H1 (cell line): ENCODE measurements at places on chromosomes 4 and X. TPM values are rescaled to one million over a fixed set of nuclear protein-coding genes. Genes with fewer than 3 reads are reported as not detected.

The HELQ gene
- total RNA-seq: 9.0 and 10.2 TPM in 2 replicates

The ENAM gene
- not detected in 2 replicates for total RNA-seq

GRCh38 chrX:134246282-134246681, 9.3 kb downstream of the CCDC160 start:
- no peak for DNase-seq

The ART3 gene
- 0.63 and 2.0 TPM in 2 replicates for total RNA-seq

The CENPVL1 gene
- total RNA-seq: 2.9 and 3.2 TPM in 2 replicates

GRCh38 chr4:2079926-2080325, 20.8 kb downstream of the NAT8L start:
- DNase-seq: no peak

GRCh38 chr4:107991945-107992630, 2.4 kb downstream of the HADH start:
- no peak for DNase-seq

GRCh38 chr4:7906171-7906701, 33.4 kb downstream of the AFAP1 start:
- no peak for DNase-seq

- DNase-seq: no peak
Measured at GRCh38 chr4:112270640-112271421, 14.9 kb downstream of the TIFA start.

The F11 gene
- total RNA-seq: 0.54 and 0.99 TPM in 2 replicates

DNA sequence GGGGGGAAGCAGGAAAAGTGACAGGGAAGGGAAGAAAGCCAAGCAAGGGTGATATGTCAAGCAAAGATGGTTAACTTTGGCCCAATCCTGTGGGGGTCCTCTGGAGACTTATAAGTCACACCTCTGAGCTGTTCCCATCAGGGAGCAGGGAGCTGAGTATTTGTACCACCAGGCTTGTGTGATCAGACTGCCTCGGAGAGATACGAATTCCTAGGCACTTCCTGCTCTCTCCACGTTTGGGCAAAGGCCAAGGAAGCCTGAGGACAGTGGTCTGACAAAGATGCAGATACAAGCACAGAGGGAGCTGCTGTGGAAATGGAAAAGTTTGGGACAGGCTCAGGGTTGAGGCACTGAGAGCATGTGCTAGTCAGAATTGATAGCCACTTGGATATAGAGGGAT, 10.4 kb upstream of the PPP3CA start:
- no peak for DNase-seq

DNA sequence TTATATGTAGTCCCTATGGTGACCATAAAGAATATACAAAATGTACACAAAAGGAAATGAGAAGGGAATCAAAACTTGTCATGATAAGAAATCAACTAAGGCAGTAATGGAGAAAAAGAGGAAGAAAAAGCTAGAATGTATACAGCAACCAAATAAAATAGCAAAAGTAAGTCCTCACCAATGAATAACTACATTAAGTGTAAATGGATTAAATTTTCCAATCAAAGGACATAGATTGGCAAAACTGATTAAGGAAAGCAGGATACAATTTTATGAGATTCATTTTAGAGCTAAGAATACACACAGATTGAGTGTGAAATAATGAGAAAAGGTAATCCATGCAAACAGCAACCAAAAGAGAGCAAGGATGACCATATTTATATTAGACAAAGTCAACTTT, 157.4 kb downstream of the TET2 start:
- no peak for DNase-seq

- DNase-seq: peak; percentile 61
Measured at GRCh38 chrX:155612312-155613224, at the start of gene TMLHE. TSS of gene TMLHE (minus strand) at chrX:155612952. CDS start at chrX:155545276, 67,676 bp downstream.

The CLCN4 gene
- total RNA-seq: 7.5 and 11.2 TPM in 2 replicates

The ZC4H2 gene
- total RNA-seq: 25.4 and 25.9 TPM in 2 replicates

- no peak for DNase-seq
Measured at GRCh38 chr4:62450740-62451139, 1250.6 kb downstream of the ADGRL3 start.

DNA sequence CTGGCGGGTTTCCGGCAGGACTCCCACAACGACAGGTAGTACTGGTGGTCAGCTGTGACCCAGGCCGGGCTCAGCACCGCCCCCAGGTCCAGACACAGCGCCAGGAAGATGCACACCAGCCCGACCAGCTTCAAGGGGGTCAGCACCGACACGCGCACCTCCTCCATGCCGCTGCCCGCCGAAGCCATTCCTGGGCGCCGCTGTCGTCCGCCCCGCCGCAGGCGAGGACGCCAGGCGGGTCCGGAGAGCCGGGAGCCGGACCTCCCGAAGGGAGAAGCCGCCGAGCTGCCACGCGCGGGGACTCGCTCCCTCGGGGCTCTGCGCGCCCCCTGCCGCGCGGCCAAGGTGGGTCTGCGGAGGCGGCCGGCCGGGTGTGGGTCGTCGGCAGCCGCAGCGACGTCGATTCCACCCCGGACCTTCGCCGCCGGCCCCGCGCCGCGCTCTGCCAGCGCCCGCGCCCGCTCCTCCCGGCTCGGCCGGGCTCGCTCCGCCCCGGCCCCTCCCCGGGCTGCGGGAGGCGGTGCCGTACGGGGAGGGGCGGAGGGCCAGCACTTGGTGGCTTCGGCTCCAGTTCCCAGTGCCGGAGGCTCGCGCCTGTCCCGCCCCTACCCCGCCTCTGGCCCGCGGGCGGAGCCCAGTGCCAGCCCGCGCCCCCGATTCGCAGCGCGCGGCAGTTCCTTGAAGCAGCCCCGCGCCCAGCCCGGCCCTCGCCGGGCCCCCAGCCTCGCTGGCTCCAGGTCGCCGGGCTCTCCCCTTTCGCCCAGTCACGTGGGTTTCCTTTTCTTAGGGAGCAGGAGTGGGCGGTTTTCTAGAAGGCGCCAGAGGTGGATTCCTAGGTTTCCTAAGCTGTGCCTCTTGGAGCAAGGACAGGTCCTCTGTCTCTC, at the start of gene TMEM47:
TMEM47 (minus strand) TSS at position 444 of the 884 bp plus-strand sequence; CDS start at position 188, 256 bp downstream.
- peak; percentile 68 for DNase-seq

The CLGN gene
- total RNA-seq: 3.1 and 3.2 TPM in 2 replicates

DNA sequence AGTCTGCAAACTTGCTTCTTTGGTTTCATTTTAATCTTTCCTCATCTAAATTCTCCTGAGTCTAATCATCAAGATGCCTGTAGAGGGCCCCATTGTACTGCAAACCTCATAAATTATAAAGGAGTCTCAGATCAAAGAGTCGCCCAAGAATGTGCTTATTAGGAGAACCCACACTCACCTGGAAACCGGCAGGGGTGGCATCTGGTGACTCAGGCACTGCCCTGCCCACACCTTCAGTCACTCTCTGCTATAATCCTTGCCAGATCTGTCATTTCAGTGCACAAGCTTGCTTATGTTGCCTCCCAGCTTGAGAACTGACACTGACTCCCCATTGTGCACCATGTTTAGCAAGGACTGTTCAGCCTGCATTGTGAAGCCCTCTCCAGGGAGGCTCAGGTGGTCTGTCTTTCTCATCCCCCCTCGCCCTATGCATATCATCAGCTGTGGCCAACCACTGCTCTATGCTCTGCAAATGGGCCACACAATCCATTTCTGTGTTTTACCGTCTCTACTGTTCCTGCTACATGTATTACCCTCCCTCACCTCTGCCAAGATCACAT, 12.4 kb downstream of the EPGN start:
- peak; percentile 64 for DNase-seq

DNA sequence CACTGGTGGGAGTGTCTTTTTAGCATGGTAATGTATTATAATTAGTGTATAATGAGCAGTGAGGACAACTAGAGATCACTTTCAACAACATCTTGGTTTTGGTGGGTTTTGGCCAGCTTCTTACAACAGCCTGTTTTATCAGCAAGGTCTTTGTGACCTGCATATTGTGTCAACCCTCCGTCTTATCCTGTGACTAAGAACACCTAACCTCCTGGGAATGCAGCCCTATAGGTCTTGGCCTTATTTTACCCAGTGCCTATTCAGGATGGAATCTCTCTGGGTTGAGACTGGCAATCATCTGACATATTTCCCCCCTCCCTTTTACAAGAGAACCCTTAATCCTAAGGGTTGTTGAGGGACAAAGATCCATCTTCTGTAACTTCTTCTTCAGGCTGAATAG, 21.9 kb upstream of the ADH4 start:
- no peak for DNase-seq

The NXF2 gene
- total RNA-seq: not detected in 2 replicates

The NUP62CL gene
- total RNA-seq: 2.6 and 3.3 TPM in 2 replicates

The PSAPL1 gene
- total RNA-seq: not detected in 2 replicates

DNA sequence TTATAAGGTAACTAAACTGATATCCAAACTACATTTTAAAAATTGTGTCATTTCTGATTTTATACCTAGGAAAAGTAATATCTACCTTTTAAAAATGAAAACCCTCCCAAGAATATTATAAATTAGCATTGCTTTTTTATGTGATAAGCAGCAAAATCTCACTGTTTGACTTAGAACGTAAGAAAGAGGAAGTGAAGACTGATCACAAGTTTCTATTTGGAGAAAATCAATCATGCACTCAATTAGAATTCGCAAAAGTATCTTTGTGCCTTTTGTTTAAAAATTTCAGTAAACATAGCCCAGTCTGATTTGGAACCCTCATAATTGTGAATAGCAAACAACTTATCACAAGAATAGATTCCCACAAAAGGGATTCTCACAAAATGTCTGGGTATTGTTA, 142.7 kb downstream of the TENM3 start:
- DNase-seq: no peak

DNA sequence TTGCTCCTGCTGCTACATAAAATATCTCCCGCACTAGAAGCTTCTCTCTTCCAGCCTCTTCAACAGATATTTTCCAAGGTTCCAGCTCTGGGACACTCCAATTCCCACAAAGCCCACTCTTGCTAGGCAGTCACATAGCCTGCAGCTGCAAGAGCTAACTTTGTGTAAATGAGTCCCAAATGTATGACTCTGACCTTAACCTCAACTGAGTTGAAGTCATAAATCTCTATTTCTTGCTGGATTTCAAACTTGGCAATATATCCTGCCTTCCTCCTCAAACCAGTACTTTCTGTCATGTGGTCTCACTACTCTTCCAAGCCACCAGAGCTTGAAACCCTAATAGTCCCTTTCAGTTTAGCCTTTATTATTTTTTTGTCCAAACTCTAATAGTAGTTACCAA, 315.4 kb upstream of the GRIA3 start:
- no peak for DNase-seq

DNA sequence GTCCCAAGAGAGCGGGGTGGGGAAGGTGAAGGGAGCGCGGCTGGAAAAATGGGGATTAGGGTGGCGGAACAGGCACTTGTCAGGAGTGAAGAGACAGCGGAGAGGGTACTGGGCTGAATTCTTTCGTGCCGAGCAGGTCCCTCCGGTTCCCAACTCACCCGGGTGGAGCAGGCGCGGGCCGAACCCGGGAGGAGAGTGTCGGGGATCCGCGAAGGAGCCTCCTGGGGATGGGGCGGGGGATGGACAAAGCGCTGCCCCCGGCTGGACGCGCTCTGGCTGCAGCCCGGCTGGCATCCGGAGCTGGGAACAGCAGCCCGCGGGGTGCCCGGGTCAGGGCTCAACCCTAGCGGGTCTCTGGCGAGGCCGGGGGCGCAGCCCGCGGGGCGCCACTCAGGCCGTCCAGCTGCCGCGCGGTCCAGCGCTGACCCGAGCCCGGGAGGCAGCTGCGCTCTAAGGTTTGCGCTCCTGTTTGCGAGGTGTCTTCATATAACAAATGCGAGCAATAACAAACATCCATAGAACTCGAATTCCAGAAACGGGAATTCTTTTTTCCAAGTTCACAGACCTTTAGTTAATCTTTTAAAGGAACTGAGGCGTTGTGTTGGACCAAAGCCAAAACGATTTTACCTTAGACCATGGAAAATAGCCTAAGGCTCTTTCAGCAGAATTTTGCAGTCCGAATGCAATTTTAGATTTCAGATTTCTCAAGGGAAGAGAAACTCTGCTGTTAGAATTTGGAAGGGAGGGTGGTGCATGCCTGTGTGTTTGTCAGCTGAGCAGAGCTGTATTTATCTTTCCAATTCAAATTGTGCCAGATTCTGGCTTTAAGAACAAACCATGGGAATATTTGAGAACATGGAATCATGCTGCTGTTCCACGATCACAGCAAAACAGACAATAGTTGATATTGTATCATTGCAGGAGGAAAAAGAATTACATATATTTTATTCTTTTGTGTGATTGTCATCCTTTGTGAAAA, 744 bp downstream of the NPY5R start:
- DNase-seq: no peak

- no peak for DNase-seq
Measured at GRCh38 chrX:79165806-79166205, 21.3 kb downstream of the GPR174 start.

DNA sequence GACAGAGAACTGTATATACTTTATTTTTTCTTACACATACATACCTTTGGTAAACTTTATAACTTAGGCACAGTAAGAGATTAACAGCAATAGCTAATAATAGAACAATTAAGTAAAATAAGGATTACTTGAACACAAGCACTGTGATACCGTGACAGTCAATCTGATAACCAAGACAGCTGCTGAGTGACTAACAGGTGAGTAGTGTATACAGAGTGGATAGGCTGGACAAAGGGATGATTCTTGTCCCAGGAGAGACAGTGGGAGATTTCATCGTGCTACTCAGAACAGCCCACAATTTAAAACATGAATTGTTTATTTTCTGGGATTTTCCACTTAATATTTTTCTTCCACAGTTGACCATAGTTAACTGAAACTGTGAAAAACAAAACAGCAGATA, 411.8 kb downstream of the PPP1R2C start:
- no peak for DNase-seq

GRCh38 chr4:73197220-73197619, 61.4 kb downstream of the ANKRD17 start:
- DNase-seq: no peak

DNA sequence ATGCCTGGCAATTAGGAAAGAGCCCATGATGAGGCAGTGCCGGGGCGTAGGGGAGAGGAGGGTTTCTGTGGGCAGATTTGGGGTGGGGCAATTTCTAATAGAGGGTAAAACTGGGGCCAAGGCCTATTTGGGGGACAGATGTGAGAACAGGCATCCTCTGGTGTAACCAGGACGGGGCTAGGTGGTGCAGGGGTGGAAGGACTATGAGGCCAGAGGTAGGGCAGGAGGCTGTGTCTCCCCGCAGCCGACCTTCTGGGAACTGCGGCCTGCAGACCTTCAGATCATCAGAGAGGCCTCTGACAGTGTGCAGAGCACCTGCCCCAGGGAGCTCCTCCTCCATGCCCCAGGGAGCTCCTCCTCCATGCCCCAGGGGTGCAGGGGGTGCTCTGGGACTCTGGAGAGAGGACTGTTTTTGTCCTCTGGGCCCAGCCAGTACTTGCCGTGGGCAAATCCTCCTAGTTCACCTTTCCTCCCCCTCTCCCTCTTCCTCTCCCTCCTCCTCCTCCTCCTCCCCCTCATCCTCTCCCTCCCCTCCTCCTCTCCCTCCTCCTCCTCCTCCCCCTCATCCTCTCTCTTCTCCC, 101.9 kb downstream of the SORCS2 start:
- DNase-seq: no peak

The PRR32 gene
- total RNA-seq: not detected in 2 replicates

GRCh38 chrX:133916984-133917722, 68.2 kb downstream of the GPC3 start:
- no peak for DNase-seq

The PDCL2 gene
- not detected in 2 replicates for total RNA-seq
